NCI-H524 treated with DMSO at 0.1 percent for 48 hours (cell line): ENCODE measurements at places on chromosomes 2 and 18.
A peak's percentile ranks its signal among the peaks of the same experiment; 100 is the strongest.

GRCh38 chr2:44055664-44056063, 59.9 kb upstream of the LRPPRC start:
- no peak for DNase-seq

- no peak for DNase-seq
These were observed 7.6 kb downstream of the SDC1 start for GRCh38 chr2:20217041-20217970.

DNA sequence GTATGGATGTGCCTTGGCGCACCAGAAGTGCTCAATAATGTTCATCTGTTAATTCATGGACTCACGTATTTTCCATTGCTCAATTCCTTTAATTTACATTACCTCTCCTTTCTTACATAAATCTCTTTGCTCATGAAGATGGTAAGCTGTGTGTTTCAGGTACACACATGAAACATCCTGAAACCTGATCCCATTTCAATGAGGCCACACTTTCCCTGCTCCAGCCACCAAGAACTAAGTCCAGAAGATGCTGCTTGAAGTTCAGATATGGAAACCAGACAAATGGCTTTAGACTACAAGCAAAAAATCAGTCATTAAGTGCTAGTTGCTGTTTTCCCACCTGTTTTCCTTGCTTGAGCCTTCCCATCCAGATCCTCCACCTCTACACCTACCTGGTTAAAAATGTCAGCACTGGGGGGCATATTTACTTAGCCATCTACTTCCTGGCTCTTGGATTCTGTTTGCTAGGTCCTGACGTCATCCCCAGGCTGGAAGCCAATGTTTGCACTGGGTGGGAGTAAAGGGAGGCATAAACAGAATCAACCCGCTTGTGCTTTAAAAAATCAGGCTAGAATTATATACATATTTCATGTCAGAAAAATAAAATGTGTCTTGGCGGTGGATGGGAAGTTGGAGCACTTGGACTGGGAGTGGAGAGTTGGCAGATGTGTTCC, 309.7 kb downstream of the OSR1 start:
- no peak for DNase-seq

DNA sequence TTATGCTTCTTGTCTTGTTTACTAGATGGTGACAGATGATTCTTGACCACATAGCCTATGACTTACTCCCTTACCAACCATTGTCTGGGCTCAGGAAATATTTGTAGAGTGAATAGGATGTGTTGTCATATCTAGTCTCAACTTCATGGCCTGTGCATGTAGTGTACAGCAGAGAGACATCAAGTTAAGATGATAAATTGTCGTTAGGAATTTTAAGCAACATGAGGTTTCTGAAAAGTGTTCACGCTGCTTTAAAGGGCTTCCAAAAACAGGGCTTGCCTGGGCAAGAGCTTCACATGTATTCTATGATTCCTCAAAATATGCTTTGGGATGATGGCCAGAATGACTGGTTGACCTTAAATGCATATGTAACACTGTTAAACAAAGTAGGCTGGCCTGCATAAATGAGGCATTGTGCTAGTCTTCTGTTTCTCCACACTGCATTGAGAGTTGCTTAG, 424.0 kb downstream of the RND3 start:
- no peak for DNase-seq

GRCh38 chr2:218369330-218369729, 12.7 kb downstream of the CATIP start:
- DNase-seq: no peak

- no peak for DNase-seq
These were observed 49.7 kb downstream of the TNS1 start for GRCh38 chr2:217953011-217953481.

GRCh38 chr2:165586019-165586418, 116.5 kb downstream of the CSRNP3 start:
- no peak for DNase-seq

DNA sequence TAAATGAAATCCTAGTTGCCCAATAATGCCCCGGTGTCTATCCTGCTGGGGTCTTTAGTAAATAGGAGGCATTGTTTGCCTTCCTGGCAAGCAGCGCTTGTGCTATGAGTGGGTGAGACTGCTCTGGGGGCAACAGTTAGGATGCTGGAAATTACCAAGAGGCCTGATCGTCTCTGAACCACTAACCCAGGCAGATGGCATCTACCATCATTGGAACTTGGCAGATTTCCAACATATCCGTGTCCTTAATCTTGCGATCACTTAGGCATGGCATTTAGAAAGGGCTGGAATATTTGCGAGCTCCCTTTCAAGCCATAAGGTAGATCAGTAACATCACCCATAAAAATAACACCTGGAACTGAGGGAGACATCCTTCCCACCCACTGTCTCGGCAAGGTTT, 18.8 kb upstream of the SH3RF3 start:
- DNase-seq: peak; percentile 31

DNA sequence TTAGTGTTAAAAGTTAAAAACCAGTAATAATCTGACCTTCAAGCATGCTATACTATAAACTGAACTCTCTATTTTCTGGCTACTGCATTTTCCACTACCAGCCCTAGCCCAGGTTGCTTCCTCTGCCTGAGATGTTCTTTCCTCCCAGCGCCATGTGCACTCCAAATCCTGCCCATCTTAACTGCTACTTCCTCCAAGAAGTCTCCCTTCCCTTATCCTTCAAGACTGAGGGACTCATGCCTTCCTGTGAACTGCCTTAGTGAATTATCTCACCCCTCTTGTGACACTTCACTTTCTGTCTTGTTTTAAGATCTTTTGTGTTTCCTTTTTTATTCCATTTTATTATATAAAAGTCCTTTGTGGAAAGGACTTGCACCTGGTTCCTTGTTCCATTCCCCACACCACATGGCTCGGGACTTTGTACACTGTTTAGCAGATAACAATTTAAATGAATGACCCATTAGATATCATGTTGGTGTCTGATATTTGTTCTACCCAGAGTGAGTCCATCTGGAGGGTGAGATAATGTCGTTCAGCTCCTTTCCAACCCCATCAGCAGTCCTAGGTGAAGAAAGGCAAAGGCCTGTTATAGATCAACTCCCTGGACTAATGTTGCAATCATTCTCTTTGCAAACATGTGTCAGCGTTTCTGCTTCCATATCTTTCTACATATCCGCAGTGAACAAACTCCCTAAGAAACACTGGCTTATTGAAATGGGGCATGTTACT, 20.9 kb upstream of the AGFG1 start:
- DNase-seq: no peak

DNA sequence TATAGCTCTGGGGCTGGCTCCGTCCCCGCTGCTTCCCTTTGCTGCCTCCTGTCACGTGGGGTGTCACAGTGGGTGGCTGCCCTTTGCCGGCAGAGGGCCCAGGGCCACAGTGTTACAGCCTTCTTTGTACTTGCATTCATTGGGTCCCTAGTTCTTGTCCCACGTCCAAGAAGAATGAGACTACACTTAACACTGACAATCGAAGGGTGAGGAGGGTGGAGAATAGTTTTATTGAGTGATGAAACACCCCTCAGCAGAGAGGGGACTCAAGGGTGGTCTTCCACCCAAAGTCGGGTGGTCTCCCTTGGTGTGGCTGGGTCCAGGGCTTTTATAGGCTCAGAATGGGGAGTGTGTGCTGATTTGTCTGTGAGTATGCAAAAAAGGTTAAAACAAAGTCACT, 1.9 kb downstream of the ATG4B start:
- DNase-seq: no peak

GRCh38 chr2:18922276-18922675, 332.9 kb upstream of the NT5C1B start:
- no peak for DNase-seq

DNA sequence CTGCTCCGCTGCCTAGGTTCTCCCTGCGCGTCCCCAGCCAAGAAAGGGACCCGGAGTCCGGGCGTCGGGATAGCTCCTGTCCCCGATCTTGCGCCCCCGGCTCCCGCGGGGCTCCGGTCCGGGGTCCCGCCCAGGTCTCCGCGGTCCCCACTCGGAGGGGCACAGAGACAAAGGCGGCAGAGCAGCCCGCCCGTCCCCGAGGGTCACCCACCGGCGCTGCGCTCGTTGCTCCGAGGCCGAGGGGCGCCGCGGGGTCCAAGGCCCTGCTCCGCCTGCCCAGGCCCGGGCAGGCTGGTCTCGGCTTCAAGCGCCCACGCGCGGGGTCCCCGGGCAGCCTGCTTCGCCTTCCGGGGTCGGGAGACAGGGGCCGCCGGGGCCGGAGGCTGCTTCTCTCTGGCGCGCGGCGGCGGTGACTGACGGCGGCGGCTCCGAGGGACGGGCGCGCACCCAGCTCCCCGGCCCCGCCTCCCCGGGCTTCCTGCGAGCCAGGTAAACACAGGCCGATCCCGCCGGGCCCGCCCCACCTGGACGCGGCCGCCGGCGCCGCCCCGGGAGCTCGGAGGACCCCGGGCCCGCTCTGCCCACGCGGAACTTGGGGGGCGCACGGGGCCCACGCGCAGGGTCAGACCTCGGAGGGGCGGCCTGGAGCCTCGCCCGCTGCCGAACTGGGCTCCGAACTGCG, at the start of gene MBP:
Gene MBP, minus strand, starts transcription at position 415 of the 682 bp plus-strand sequence. CDS start 27,522 bp downstream, outside the sequence.
- DNase-seq: no peak

- DNase-seq: no peak
These were observed 608.2 kb upstream of the ACVR2A start for GRCh38 chr2:147236601-147237000.

- DNase-seq: peak; percentile 4
These were observed 37.7 kb downstream of the ID2 start for GRCh38 chr2:8719528-8719927.

GRCh38 chr2:8658064-8658862, 23.6 kb upstream of the ID2 start:
- DNase-seq: no peak

GRCh38 chr2:149463328-149464002, 124.1 kb downstream of the MMADHC start:
- DNase-seq: no peak

GRCh38 chr2:190540048-190540447, 5.5 kb upstream of the NEMP2 start:
- no peak for DNase-seq

DNA sequence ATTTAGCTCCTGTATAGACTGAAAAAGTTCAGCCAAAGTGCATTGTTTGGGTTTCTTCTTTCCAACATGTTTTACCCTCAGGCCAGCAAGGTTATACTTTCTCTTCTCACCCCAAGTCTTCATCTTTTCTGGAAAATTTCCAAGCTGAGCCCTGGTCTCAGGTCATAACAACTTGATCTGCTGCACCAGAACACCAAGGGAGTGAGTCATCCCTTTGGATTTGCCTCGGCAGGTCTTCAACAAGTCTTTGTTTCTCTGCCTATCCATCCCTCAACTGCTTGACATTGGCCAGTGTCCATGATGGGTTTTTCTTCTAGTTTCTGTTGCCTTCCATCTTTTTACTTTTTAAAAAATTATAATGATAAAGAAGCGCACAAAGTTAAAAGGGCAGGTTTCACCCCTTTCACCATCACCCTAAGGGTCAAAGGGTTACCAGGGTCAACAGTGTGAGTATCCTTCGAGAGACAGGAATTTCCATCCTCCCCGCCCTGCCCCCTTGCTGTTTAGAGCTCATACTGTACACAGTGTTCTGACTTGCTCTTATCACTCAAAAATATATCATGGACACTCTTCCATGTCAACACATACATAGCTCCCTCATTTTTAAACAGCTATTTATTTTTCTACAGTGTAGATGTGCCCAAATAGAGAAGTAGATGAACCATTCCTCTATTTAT, 5.7 kb upstream of the SPATS2L start:
- DNase-seq: no peak
